ENCODE measurements at places on chromosomes 5 and 9.

DNA sequence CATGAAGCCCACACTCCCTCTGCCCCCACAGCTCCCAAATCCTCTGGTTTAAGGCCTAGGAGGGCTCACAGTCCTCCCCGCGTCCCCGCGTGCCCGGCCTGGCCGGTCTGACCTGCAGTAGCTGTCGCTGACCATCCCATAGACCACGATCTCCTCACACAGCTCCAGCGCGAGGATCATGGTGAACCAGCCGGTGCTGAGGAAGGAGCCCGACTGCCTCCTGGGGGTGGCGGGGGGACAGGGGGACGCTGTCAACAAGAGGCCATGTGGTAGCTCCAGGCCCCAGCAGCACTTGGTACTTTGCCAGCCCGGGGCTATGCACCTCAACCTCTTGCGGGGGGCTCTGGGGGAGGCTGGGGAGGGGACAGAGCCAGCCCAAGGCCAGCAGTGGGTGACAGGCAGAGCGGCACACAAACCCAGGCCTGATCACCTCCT, 7.0 kb downstream of the ST6GALNAC4 start:
- no peak for DNase-seq

- no peak for DNase-seq
Measured at GRCh38 chr5:75338408-75338807, 1.4 kb downstream of the HMGCR start.

DNA sequence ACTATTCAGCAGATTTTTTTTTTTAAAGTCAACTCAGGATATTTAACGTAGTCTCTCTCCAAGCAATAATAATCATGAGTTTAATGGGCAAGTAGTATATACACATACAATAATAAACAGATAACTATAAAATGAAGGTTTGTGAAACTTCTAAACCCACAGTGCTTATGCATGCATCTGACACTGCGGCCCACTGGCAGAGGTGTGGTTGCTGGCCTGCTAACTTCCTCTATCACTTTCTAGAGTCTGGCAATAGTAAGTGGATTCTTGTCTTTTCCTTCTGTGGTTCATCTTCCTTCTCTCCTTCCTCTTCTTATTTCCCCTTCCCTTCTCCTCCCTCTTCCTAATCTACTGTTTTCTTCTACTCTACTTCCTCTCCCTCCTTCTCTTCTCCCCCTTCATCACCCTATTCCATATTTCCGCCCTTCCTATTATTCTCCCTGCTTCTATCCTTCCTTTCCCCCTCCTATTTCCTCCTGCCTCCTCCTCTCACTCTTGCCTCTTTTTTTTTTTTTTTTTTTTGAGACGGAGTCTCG, 18.6 kb upstream of the AGXT2 start:
- DNase-seq = no peak

GRCh38 chr5:119307170-119307569, 48.6 kb upstream of the TNFAIP8 start:
- DNase-seq = no peak

DNA sequence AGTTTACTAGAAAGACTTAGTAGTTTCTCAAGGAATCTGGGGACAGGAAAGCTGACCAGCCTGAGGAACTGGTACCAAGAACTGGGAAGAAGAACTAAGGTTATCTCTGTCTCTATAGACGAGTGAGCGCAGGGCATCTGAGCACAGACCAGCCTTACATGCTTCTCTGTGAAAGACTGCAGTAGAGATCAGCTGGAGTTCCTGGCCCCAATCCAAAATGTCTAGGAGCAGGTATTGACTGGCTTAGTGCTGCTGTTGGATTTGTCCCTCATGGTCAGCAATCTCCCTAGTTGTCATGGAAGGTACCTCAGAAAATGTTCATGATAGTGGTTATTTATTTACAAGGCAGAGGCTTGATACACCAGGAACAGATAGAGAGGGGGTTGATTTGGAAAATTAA, 13.3 kb downstream of the NUP214 start:
- no peak for DNase-seq
